Adipocyte (in vitro differentiated cells): ENCODE measurements at places on chromosomes 5 and 9.
A peak's percentile ranks its signal among the peaks of the same experiment; 100 is the strongest.

DNA sequence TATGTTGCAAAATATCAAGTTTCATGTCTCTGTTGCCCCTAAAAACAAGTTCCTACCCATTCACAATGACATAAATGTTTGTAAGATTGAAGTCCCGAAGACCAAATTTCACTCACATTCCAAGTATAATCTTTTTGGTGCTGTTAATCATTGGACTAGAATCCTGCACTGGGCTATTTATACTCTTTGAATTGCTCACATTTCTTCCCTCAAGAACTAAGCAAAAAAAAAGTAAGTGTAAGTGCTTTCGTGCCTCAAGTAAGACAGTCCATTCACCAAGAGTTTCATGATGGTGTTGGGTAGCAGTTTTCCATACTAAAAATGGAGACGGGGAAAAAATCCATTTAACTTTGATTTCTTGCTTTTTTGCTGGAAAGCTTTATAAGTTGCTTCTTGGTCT is 242.3 kb downstream of the EBF1 start:
- DNase-seq = peak; percentile 36

DNA sequence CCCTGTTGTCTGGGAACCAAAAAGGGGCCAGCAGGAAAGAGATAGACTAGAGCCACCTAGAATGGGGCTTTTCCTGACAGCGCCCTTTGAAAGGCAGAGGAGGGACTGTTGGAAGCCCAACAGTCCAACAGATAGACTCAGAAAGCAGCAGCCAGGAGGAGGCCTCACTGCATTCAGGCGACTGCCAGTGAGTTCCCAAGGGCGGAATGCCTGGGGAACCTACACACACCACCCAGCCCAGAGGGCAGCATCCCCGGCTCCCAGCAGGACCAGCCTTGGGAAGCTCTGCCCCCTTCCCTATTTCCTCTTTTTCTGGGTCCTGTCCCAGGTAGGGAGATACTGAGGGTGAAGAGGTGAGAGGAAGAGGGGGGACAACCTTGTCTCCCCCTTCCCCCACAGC is 192.4 kb upstream of the KLF4 start:
- DNase-seq = no peak

DNA sequence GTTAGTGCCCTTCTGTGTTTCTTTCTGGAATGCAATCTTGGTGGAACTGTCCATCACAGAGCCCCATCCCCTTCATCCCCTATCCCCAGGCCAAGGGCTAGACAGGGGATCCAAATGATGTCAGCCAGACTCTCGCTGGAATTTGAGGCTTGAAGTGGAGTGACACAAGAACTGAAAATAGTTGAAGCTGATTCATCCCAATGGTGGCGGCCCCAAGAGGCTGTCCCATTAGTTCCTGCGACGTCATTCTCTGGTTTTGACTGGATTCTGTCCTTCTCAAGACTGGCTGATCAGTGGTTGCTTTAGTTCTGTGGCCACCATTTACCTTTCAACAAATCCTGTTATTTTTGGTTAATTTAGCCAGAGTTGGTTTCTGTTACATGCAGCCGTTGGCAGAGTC is 59.9 kb downstream of the SUB1 start:
- no peak for DNase-seq

- DNase-seq = no peak
Observed at GRCh38 chr5:107224272-107224671, 446.5 kb downstream of the EFNA5 start.

DNA sequence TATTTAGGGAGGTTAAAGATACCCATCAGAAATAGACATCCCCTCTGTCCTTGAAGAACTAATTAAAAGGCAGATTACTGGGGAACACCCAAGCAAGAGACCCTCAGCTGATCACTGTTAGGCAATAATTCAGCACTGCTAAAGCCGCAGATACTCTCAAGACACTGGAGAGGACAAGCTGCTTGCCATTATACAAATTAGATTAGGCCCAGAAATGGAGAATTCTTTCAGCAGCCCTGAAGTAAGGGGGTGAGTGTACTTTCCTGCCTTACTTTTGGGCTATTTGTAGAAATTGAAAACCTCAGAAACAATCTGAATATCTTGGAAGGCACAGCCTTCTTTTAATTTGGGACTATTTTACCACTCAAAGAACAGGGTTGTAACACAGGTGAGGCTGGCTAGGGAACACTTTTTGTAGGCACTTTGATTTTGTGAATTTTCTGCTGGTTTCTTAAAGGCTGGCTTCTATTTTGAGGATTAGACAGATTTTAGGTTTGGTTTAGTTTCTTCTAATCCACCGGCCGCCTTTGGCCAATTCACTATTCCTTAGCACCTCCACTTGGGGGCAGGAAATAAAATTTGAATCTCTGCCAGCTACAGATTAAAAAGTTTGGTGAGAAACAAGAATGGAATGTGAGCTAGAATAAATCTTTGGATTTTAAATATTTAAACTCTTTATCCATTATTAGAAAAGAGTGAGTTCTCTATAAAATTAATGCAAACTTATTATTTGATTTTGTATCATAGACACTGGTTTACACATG is 106.0 kb downstream of the SMARCA2 start:
- DNase-seq = peak; percentile 59

GRCh38 chr5:150377964-150378694 is 20.6 kb downstream of the TCOF1 start:
- peak; percentile 83 for DNase-seq

DNA sequence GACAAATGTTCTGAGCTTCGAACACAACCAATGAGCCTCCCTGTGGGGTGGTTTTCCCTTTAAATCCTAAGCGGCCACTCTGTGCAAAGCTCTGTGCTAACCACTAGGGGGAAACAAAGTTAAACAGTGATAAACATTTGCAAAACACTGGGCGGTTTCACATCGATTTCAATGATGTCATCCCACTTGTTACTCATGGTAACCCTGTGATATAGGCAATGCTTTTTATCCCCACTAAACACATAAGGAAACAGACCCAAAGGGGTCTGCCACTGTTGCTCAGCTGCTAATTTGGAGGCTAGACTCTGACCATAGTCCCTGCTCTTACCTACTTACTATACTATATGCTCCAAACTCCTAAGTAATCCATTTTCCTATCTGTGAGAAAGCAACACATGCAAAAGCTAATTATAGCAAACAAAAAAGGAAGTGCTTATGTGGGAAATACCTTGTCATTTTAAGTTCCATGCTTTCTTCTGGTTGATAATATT is 57.3 kb downstream of the PTPN3 start:
- peak; percentile 95 for DNase-seq

DNA sequence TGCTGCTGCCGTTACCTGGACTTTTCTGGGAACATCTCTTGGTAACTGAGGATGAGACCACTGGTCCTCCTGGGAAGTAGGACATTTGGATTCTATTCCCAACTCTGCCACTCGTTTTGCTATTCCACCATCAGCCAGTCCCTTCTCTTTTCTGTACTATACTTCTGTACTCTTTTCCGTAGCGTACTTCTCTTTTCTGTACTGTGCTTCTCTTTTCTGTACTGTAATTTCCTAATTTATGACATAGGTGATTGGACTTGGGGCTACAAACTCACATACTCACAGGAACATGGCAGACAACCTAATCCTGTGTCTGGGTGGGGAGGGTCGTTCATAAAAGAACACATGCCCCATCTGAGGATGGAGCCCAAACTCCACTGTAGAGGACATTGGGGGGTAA is 335.3 kb upstream of the PANK3 start:
- DNase-seq = no peak

GRCh38 chr5:89060768-89061167 is 177.8 kb upstream of the MEF2C start:
- no peak for DNase-seq

DNA sequence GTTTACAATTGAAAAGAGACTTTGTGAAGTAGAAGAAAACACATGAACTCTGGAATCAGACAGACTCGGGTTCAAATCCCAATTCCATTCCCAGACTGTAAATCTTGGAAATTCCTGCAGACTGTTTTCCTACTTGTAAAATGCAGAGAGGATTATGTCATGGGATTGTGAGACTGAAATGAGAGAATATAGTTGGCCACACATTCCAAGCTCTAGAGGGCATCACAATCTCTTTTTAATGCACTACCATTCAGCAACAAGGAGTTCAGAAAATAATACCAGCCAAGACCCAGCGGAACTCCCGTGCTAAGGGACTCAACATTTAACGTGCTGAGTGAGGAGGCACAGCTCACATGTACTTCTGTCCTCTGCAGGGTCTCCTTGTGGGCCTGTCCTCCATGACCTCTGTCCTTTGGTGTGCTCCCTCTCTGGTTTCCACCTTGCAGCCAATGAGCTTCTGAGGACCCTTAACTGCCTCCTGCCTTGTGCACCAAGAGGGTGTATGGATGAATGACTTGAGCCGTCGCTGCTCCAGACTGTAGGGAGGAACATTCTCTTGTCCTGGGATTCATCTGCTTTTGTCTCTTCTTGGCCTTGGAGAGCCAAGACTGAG is 263.5 kb downstream of the NTRK2 start:
- no peak for DNase-seq

- DNase-seq = peak; percentile 32
Observed at GRCh38 chr5:113232221-113232620, 202.6 kb downstream of the TSSK1B start.

GRCh38 chr5:65818592-65818991 is 96.6 kb downstream of the NLN start:
- no peak for DNase-seq

GRCh38 chr9:129952337-129952736 is 90.7 kb downstream of the FNBP1 start:
- DNase-seq = no peak

DNA sequence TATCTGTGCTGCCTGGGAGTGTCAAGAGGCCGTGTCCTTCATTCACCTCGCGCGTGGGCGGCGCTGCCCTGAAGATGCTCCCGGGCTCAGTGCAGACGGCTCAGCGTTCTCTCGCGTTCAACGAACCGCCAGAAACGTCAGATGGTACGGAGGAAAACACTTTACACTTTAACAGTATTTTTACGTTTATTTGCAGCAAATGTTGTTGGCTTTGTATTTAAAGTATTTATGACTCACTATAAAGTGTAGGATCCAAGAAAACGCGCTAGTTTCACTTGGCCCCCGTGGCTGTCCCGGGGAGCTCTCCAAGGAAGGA is 544 bp upstream of the ERCC6L2 start:
- DNase-seq = peak; percentile 77

DNA sequence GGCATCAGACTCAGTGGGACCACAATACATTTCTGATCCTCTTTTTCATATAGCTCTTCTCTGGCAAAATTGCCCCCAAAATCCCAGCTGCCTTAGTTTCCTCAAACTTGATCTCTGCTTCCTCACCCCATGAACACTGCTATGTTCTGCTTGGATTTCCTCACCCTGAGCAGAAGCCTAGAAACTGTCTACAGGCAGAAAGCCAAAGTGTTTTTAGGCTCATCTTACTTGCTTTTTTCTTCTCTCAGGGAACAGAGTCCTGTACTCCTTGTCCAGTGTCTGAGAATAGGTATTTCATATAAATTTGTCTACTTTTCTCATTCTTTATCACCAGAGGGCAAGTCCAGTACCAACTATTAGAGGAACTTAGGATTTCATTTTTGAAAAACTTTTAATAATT is 21.5 kb upstream of the UBAP1 start:
- DNase-seq = no peak

DNA sequence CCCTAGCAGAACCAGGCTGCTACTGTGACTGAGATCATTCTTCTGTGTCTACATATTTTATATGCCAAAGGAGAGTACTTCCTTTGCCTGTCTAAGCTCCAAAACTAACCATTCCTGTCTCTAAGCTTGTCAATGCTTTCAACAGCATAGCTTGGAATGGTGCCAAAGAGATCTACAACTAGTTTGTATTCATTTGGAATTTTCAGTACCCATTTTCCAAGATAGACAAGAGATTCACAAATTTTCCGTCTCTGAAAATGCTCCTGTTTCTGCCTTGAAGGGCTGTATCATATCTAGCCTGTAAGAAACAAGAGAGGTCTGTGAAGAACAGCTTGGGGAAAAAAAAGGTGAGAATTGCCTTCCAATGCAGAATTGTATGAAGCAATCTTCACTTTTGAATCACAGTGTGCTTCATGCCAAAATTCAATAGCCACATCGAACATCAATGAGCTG is 334.4 kb upstream of the ACTBL2 start:
- DNase-seq = no peak

GRCh38 chr5:137602721-137603273 is 103.7 kb upstream of the SPOCK1 start:
- no peak for DNase-seq

GRCh38 chr5:145244788-145245187 is 590.4 kb downstream of the PRELID2 start:
- DNase-seq = peak; percentile 75

- peak; percentile 90 for DNase-seq
Observed at GRCh38 chr5:90264689-90265544, 144.6 kb downstream of the CETN3 start.

DNA sequence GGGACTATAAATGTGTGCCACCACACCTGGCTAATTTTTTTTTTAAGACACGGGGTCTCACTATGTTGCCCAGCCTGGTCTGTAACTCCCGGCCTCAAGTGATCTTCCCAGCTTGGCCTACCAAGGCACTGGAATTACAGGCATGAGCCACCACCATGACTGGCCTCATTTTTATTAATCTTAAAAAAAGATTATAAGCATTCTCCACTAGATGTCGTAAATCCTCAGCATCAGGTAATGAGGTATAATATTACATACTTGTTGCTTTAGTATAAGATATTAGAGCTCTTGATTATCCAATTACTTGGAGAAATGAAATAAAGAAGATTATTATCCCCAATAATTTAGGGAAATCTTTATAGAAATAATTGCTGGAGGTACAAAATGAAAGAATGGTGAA is 78.2 kb upstream of the HTR1A start:
- no peak for DNase-seq

GRCh38 chr9:80049096-80049782 is 477.5 kb downstream of the TLE4 start:
- no peak for DNase-seq

- no peak for DNase-seq
Observed at GRCh38 chr9:83477571-83477970, 60.6 kb downstream of the FRMD3 start.

DNA sequence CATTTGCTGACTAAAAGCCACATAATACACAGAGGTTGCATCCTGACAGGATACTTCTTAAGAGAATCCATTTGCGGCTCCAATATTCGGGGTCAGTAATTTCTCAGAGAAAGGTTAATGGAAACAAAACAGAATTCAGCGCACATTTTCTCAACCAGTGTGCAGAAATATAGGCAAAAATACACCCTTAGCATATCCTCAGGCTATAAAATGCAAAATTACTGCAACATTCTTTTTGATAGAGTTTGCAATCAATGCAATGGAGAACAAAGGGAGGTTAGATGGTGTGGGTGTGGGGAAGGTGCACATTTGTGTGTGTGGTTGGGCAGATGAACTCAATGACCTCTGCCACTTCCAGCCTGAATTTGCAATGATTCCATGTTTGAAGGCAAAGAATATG is 35.4 kb upstream of the ACO1 start:
- no peak for DNase-seq
